Hepatocyte (in vitro differentiated cells): ENCODE measurements at places on chromosomes 5 and 9.
A peak's percentile ranks its signal among the peaks of the same experiment; 100 is the strongest.

- peak; percentile 67 for DNase-seq
Measured at GRCh38 chr9:33458444-33458843, 11.1 kb upstream of the AQP3 start.

GRCh38 chr9:136016572-136017288 is 55.6 kb upstream of the UBAC1 start:
- no peak for DNase-seq

- peak; percentile 23 for DNase-seq
Measured at GRCh38 chr9:95225076-95225725, 92.3 kb downstream of the FANCC start.

- DNase-seq: no peak
Measured at GRCh38 chr9:131708226-131709002, 31.5 kb downstream of the RAPGEF1 start.

- peak; percentile 20 for DNase-seq
Measured at GRCh38 chr5:55039843-55040242, 15.8 kb downstream of the GZMK start.

- no peak for DNase-seq
Measured at GRCh38 chr9:134743853-134744252, 102.2 kb downstream of the COL5A1 start.

GRCh38 chr9:107158321-107158720 is 124.8 kb upstream of the RAD23B start:
- DNase-seq: peak; percentile 56

DNA sequence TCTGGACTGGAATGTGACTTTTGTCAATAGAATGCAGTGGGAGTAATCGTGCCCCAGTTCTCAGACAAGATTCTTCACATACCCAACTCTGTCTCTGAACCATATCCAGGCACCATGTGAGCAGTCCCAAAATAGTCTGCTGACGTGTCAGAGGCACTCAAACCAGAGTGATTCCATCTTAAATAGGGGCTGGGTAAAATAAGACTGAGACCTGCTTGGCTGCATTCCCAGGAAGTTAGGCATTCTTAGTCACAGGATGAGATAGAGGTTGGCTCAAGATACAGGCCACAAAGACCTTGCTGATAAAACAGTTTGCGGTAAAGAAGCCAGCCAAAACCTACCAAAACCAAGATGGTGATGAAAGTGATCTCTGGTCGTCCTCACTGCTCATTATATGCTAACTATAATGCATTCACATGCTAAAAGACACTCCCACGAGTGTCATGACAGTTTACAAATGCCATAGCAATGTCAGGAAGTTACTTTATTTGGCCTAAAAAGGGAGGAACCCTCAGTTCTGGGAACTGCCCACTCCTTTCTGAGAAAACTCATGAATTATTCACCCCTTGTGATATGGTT is 16.9 kb upstream of the PLCXD3 start:
- peak; percentile 8 for DNase-seq

DNA sequence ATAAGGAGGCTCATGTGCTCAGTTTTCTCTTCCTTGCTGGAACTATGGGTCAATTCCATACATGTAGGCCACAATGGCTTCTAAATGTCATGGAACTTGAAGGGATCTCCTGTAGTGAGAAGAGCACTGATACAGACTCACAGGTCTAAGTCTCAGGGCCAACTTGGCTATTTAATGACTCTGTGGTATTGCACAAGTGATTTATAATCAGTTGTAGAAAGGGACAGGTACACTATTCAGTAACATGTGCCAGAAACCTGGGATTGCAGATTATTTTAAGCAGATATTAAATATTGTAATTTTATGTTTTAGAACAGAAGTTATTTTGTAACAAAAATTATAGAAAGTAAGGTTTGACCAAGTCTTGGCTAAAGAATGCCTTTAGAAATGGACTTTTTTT is 241.5 kb upstream of the PIK3R1 start:
- no peak for DNase-seq

- no peak for DNase-seq
Measured at GRCh38 chr9:136685790-136686533, 1.3 kb downstream of the AGPAT2 start.

DNA sequence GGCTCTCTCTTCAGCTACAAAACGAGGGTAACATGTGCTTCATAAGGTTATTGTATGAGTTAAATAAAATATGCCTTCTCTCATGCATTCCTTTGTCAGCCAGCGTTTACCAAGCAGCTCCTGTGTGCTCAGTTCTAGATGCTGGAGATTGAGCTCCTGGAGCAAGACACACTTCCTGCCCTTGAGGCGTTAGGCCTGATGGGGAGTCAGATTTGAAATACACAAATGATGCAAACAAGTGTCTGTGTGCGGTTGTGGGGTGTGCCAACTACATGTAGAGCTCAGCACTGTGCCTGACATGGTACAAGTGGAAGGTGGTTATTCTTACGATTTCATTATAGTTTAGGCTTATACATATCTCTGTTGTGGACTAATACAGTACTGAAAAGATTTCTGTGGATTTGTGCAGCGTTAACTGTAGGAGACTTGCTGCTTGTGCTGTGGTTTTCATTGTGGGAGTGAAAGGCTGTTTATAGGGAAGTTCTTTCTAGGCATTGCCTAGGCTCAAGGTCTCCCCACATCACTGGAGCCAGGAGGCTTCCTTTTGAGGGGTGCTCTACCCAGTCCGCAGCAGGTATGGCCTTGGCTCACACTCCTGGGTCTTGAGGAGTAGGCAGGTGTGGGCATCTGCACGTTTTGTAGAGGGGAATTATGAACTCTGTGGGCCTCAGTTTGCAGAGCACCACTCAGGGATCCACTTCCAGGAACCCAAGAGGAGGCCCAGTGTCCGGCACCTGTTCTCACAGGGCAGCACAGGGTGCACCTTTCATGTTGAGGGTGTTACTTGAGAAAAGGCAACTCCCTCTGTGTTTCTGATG is 39.8 kb upstream of the ANGPTL2 start:
- DNase-seq: no peak

GRCh38 chr9:27632254-27632653 is 59.0 kb upstream of the C9orf72 start:
- no peak for DNase-seq
